Activated T-cell treated with anti-CD3 and anti-CD28 coated beads for 4 hours (primary cell): ENCODE measurements at places on chromosomes 4 and X.
A peak's percentile ranks its signal among the peaks of the same experiment; 100 is the strongest.

DNA sequence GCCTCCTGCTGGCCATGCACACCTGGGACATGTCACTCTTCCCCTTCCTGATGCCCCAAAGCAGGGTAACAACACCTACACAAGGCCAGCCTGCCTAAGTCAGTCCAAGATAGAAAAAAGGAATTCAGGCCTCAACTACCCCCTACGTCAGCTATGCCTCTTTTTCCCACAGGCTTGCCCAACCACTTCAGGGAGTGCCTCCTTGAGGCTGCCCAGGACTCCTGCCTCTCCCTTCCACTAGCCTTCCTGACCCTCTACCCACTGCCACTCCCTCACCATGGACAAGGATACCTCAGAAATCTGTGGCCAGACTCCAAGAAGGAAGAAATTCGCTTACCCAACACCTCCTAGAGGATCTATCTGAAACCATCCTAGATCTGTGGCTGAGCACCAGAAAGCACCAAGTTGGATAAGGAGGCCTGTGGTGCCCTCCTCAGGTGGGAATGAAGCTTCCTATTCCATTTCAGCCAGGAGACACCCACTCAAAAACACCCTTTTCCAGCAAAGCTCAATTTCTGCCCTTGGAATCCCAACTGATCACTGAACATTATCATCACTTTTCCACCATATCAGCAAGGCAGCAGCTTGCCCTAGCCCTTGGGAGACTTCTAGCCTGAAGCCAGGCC, 1.8 kb downstream of the KDM5C start:
- no peak for DNase-seq

DNA sequence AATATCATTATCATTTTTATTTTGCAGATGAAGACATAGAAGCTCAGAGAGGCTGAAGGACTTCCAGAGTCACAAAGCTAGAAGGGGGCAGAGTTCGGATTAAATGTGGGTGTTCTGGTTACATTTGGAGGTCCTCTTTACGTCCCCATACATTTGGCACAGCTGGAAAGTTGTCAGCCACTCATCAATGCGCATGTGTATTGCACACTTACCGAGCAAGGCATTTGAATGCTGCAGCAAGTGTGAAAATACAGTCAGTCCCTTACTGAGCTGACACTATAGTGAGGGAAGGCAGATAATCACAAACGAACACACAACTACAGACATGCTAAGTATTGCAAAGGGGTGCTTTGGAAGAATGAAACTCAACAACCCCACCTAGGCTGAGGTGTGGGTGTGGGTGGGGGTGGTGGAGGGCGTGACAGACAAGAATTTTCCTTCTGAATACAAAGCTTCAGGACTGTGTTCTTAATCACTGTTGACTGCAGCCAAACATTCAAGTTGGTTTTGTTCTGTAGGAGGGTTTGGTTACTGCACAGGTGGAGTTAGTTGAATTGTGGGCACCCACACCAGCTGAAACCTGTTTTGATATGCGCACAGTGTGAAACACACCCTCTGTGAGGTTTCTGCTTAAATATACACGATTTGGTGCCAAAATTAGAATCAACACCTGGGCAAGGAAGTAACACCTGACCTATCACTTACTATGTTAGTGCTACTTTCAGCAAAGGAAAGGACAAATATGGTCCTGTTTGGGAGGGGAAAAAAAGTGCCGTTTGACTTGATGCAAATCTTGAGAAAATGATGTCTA, 72.4 kb downstream of the COQ2 start:
- DNase-seq, result peak; percentile 43

DNA sequence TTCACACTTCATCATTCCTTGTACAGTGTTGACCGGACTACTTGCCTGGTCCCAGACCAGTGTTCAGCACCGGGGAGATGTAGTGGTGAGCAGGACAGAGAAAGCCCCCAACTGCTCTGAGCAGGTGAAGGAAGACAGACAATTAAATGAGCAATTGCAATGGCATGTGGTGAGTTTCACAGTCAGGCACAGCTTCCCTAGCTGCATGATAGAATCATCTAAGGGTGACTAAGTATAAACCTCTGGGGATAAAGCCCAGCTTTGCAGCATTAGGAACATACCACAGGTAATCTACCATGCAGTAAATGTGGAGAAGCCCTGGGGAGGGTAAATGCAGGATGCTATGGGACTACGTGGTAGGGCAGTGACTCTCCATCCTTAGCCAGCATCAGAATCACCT, 47.8 kb downstream of the TMA16 start:
- DNase-seq, result no peak

- DNase-seq, result no peak
Measured at GRCh38 chr4:11209826-11210225, 218.9 kb downstream of the HS3ST1 start.
